ENCODE measurements at places on chromosomes 16 and 17.

GRCh38 chr17:29757788-29758187 lies 135.1 kb upstream of the CORO6 start:
- DNase-seq, result no peak

DNA sequence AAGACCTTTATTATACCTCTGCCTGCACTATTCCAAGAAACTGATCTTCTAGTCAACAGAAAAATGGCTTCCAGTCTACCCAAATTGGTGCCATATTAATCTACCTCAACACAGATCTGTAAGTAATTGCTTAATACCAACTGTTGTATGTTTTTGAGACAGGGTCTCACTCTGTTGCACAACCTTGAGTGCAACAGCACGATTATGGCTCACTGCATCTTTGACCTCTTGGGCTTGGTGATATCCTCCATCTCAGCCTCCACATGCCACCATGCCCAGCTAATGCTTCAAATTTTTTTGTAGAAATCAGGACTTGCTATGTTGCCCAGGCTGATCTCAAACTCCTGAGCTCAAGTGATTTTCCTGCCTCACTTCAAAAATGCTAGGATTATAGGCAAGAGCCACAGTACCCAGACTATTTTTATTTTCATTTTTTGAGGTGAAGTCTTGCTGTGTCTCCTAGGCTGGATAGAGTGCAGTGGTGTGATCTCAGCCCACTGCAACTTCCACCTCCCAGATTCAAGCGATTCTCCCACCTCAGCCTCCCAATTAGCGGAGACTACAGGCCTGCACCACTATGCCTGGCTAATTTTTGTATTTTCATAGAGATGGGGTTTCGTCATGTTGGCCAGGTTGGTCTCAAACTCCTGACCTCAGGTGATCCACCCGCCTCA lies 14.4 kb downstream of the NUFIP2 start:
- DNase-seq, result no peak

- no peak for DNase-seq
Measured at GRCh38 chr16:2835638-2836493, 5.8 kb downstream of the ZG16B start.

GRCh38 chr16:28597692-28598261 lies 927 bp upstream of the SULT1A2 start:
- DNase-seq, result no peak

- no peak for DNase-seq
Measured at GRCh38 chr17:46962374-46962790, 16.7 kb downstream of the RPRML start.

DNA sequence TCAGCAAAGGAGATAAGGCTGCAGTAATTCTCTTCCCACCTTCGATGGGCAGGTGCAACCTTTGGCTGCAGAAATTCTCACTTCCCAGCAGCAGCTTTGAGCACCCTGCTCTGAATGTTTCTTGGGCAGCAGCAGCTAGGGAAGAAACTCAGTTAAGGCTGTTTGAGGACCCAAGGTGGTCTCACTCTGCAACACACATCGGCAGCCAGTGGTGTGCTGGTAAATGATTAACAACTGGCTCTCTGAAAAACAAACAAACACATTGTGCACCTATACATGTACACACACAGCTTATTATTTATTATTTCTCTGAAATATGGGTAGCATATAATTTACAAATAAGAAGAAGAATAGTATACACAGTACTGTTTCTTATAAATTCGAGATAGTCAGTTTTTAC lies 685.8 kb downstream of the WWOX start:
- no peak for DNase-seq

DNA sequence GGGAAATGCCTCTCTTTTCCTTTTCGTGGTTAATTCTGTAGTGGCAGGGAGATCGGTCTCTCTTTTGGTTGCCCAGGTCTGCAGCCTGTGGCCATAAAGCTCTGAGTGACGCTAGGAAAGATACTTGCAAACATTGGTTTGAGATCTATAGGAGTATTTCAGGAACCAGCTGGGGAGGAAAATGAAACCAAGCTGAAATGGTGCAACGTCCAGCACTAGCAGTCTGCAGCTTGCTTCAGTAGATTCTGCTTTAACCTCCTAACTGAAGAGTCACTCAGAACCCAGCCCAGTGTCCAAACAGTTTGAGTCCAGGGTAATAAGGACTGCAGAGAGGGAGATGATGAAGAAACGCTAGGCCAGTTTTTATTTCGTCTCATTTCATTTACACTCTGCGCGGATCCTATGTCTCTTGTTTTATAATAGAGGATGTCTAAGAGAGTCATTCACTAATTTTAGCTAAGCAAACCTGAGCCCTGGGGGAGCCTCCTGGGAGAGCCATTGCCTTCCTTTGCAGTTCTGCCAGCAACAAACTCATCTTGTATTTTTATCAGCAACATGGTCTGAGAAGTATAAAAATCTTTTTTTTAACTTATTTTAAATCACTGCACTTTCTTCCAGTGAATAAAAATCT lies 12.0 kb downstream of the SP2 start:
- no peak for DNase-seq

DNA sequence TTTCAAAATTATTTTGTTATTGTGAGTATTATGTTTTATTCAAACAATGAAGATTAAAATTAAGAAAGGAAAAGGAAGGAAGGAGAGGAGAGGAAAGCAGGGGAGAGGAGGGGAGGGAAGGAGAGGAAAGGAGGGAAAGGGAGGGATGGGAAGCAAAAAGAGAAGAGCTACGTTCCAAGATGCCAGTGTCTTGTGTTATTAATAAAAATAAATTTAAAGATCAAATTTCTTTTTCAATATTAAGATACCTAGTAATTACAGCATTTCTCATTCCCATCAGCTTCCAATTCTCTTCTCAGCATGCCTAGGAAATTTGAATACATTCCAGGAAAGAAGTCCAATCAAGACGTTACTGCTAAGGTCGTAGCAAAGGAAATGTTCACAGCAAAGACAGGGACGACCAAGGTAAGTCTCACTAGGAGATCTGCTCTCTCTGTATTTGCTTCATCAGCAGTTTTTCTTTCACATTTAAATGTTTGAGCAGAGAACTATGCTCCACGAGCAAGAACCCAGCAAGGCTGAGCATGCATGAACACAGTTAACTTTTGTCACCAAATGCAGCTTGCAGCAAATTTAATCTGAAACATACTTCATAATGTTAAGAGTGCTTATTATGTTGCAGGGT lies 63.3 kb upstream of the HLF start:
- DNase-seq, result no peak

- DNase-seq, result no peak
Measured at GRCh38 chr16:71249399-71249798, 18.9 kb upstream of the HYDIN start.

DNA sequence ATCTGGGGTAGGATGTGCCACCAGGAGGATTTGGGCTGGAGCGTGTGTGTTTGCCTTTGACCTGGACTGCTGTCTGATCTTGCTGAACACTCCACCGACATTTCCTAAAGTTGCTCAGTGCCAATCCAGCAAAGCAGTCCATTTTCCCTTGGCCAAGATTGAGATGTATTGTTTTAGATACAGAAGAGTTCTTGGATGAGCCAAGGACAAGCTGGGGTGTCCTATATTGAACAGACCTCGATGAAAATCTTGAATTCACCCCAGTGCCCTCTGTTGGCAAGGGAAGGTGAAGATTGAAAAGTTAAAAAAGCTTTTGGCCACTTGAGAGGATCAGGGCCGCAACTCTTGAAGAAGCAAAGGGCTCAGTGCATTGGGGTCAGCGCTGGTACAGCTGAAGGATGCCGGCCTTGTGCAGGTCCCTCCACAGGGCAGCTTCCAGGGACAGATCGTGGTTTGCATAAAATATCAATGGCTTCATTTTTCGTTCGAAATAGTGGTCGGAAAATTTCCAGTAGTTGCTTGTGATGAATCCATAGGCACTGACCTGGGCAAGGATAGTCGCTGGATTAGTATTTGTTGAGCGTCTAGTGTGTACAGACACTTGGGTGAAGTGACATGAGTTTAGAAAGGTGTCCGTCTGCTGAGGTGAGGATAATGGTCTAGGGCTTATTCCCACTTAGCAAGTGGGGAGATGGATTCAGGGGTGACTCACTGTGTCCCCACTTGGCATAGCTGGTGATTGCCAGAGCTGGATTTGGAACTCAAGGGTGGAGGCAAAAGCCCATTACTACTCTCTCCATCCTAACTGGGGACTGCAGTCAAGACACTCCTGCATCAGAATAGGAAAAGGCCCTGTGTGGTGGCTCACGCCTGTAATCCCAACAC lies 19.7 kb downstream of the ST6GALNAC2 start:
- DNase-seq, result no peak

DNA sequence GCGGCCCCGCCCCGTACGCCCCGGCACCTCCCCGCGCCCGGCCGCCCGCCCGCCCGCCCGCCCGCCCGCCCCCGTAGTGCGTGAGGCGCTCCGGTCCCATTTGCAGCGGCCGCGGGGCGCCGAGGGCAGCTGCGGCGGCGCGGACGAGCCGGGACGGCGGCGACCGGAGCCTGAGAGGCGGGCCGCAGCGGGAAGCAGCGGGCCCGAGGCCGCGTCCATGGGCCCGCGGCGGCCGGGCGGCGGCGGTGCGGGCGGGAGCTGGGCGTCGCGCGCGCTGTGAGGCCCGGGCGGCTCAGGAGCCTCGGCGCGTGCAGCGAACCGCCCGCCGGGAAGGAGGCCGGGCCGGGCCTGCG lies at the start of gene MPRIP:
TSS of gene MPRIP (plus strand) at position 74 of the 353 bp plus-strand sequence. CDS start 392 bp downstream, outside the sequence.
- DNase-seq, result no peak

- DNase-seq, result peak; percentile 60
Measured at GRCh38 chr16:85838381-85838780, 38.9 kb downstream of the COX4I1 start.

- DNase-seq, result no peak
Measured at GRCh38 chr17:7716901-7717755, at the start of gene DNAH2. Gene DNAH2, plus strand, starts transcription at chr17:7717744. Its CDS starts 1,991 bp downstream, at chr17:7719735.

- DNase-seq, result no peak
Measured at GRCh38 chr16:75443298-75443697, 10.0 kb upstream of the CFDP1 start.

DNA sequence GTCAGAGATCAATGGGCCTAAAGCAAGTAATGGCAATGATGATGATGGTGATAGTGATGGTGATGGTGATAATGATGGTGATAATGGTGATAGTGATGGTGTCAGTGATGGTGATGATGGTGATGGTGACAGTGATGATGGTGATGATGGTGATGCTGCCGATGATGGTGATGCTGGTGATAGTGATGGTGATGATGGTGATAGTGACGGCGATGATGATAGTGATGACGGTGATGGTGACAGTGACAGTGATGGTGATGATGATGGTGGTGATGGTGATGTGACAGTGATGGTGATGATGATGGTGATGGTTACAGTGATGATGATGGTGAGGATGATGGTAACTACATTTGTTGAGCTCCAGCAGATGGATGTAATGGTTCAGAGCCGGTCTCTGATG lies 30.8 kb upstream of the OR4D1 start:
- no peak for DNase-seq

- DNase-seq, result no peak
Measured at GRCh38 chr17:76382351-76382802, 2.0 kb upstream of the SPHK1 start.
